CD4-positive, alpha-beta T cell treated with Interleukin-17A for 4 hours (primary cell): ENCODE measurements at places on chromosomes 2 and 18.

DNA sequence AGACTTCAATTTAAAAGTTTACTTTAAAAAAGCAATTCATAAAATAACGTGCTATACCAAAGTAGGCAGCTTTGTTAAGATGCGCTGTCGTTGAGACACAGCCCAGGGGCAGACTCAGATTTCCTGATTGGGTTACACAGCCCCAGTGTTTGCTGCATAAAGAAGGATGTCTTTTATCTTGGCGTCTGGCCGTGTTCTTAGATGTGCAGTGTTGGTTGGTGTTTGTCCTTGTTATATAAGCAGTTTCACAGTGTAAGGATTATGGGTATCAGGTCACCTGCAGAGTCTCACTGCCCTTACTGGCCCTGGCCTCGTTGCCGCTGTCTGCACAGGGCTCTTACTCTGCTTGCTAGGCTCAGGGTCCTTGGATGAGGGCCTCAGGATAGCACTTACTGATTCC is 108.5 kb downstream of the WDSUB1 start:
- DNase-seq, result no peak

- no peak for DNase-seq
These were observed 15.7 kb downstream of the PHOSPHO2 start for GRCh38 chr2:169709981-169710380.

GRCh38 chr2:158666969-158667368 is 128.1 kb upstream of the DAPL1 start:
- no peak for DNase-seq

- no peak for DNase-seq
These were observed 5.6 kb upstream of the ELOA2 start for GRCh38 chr18:47040982-47041381.

DNA sequence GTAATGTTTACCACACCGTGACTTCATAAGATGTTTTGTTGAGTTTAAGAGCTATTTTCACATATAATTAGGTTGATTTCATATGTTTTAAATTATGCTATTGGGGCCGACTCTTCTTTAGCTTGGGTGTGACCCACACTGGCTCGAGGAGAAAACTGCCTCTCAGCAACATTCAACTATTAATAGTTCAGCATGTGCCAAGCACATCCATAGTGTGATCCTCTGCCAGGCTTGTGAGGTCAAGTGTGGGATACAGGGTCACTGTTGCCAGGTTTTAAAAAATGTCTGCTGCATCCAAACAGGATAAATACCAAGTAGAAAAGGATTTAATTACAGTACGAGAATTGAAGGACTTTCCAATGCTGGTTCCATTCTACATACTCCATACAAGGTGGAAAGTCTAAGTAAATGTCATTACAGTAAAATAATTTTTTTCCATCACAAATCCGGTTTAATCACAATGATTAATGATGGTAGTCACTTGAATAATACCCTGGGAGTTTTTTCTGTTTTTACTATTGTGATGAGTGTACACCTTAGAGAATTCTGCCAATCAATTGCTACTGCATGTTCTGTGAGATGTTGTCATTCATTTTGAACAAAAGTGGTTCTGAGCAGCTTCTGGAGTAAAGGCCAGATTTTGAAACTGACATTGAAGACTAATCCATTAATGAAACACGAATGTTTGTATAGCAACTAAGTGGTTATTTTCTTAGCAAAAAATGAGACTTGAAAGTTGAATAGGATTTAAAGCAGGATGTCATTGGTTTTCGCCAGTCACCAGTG is 84.5 kb downstream of the ABI2 start:
- DNase-seq, result no peak

- DNase-seq, result peak; percentile 48
These were observed 97.0 kb downstream of the RNF144A start for GRCh38 chr2:7014174-7014640.

GRCh38 chr2:217204358-217204757 is 344.5 kb upstream of the TNP1 start:
- DNase-seq, result no peak
